Iris pigment epithelial cell (primary cell): ENCODE measurements at places on chromosomes 1 and 21.
A peak's percentile ranks its signal among the peaks of the same experiment; 100 is the strongest.

GRCh38 chr1:247114351-247115140 is 10.4 kb upstream of the ZNF669 start:
- no peak for DNase-seq

DNA sequence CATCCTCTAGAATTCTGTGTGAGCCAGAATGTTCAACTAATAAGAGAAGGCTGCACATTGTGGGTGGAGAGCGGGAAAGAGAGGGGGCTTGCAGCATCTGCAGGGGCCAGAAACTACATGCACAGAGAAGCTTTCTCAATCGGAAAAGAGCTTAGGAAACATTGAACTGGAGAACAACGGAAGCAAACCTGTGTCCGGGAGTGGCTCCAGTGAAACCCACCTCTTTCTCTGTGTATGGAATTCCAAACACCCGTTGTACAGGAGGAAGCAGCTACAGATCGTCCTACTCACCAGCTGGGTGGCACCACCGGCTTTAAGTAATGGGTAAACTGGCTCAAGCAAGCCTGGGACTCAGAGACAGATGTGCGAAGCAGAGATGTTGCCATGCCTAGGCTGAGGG is 14.0 kb upstream of the CSF1 start:
- no peak for DNase-seq

- DNase-seq = no peak
Observed at GRCh38 chr1:204449678-204450280, 38.2 kb upstream of the PPP1R15B start.

GRCh38 chr1:224542783-224543440 is 73.2 kb upstream of the CNIH3 start:
- peak; percentile 97 for DNase-seq

- no peak for DNase-seq
Observed at GRCh38 chr1:117389284-117389683, 22.0 kb downstream of the MAN1A2 start.

- DNase-seq = no peak
Observed at GRCh38 chr1:19942088-19942487, 18.7 kb upstream of the PLA2G2E start.

DNA sequence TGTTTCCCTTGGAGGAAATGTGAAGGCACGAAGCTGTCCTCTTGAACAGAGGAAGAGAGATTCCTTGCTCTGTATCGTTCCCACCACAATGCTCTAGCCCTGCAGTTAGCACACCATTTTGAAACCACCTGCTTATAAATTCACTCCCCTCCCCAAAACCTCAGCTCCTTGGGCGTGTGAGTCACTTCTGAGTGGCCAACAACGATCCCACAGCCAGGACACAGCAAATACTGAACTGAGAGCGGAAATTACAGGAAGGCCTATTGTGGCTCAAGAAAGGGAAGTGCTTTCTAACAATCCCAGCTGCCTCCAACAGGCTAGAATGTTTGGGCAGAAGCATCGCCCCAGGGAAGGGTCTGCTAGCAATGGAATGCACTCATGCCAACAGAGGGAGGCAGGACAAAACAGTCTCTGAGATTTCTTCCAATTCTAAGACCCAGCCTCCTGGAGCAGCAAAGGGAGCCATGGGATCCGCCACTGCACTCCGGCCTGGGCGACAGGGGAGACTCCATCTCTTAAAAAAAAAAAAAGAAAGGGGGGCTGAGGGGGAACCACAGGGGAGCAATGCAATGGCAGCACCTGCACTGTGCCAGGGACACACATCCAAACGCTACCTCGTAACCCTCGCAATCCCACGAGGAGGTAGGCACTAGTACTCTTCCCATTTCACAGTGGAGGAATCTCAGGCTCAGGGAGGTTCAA is 1.9 kb downstream of the TMEM53 start:
- DNase-seq = peak; percentile 61

DNA sequence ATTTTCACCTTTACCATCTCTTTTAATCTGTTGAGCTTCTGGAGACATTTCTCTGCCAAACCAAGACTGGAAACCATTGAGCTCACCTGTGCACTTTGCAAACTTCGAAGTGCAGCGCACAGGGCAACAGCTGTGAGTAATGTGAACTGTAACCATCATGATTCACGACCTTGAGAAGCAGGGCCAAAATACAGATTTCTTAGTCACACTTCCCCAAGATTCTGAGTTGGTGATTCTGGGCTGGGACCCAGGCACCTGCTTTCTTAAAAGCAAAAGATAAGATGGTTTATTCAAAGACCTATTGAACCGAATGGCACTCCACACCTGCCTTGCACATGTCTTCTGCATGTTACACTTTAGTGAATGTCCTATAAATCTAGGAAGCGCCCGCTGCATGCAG is 10.2 kb downstream of the AGTRAP start:
- peak; percentile 53 for DNase-seq

GRCh38 chr1:92536980-92537884 is 50.5 kb upstream of the GFI1 start:
- peak; percentile 74 for DNase-seq

DNA sequence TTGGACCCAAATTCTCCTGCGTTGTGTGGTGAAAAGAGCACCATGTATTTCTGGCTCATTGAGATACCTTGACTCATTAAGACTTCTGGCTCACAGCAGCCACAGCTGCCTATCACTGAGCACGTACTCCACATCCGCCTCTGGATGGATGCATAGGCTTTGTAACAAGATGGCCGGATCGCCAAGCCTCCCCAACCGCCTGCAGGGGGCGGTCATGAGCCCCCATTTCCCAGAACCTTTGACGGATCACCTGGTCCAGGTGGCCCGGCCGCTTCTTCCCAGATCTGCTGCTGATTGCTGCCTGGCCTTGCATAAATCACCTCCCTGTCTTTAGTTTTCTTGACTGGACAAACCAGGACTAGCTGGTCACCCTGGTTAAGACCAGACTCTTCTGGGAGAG is 156.5 kb upstream of the KLHDC7A start:
- no peak for DNase-seq

GRCh38 chr1:62384276-62385005 is 52.4 kb upstream of the USP1 start:
- DNase-seq = peak; percentile 89

GRCh38 chr1:5650283-5651026 is 341.8 kb downstream of the NPHP4 start:
- DNase-seq = no peak
